Brain (organoid and tissue), 16 donors: ENCODE measurements at places on chromosomes 4 and X. TPM values are rescaled to one million over a fixed set of nuclear protein-coding genes. Genes with fewer than 3 reads are reported as not detected.

- no peak for DNase-seq
Measured at GRCh38 chrX:93177930-93178329, 495.4 kb downstream of the NAP1L3 start.

The ARMCX1 gene
- polyA plus RNA-seq: 31.2 TPM

GRCh38 chr4:8241895-8242696 lies 27.5 kb upstream of the HTRA3 start:
- DNase-seq: peak; percentile 85

The MAGEE2 gene
- polyA plus RNA-seq: 0.56 TPM

- peak; percentile 7 for DNase-seq
Measured at GRCh38 chrX:10041383-10041782, 74.2 kb downstream of the CLDN34 start.

- DNase-seq: no peak
Measured at GRCh38 chr4:74379912-74380311, 15.0 kb downstream of the EREG start.

GRCh38 chrX:108246304-108246954 lies 154.9 kb downstream of the ATG4A start:
- DNase-seq: no peak

DNA sequence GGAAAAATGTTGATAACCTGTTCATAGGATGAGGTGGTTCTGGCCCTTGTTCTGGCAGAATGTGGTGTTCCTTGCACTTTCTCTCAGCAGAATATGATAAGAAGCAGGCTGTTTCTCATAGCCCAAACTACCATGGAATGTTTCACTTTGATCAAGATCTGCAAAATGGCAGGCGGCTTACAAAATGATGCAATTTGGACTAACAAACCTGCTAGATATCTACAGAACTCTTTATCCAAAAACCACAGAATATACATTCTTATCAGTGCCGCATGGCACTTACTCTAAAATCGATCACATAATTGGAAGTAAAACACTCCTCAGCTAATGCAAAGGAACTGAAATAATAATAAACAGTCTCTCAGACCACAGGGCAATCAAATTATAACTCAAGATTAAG lies 55.9 kb upstream of the ABCB7 start:
- no peak for DNase-seq

The HSFX3 gene
- not detected for polyA plus RNA-seq

GRCh38 chr4:20618731-20619130 lies 81.5 kb upstream of the PACRGL start:
- DNase-seq: peak; percentile 16

The UGT2A1 gene
- not detected for polyA plus RNA-seq

DNA sequence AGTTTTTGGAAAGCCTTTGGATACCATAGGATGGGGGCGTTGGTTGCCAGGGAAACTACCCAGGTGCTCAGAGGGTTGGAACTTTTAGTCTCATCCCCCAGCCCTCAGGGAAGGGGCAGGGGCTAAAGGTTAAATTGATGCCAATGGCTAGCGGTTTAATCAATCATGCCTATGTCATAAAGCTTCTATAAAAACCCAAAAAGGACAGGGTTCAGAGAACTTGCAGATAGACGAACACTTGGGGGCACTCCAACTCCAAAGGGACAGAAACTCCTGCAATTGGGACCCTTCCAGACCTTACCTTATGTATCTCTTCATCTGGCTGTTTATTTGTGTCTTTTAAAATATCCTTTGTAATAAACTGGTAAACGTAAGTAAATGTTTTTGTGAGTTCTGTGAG lies 30.0 kb upstream of the GPR173 start:
- DNase-seq: no peak

DNA sequence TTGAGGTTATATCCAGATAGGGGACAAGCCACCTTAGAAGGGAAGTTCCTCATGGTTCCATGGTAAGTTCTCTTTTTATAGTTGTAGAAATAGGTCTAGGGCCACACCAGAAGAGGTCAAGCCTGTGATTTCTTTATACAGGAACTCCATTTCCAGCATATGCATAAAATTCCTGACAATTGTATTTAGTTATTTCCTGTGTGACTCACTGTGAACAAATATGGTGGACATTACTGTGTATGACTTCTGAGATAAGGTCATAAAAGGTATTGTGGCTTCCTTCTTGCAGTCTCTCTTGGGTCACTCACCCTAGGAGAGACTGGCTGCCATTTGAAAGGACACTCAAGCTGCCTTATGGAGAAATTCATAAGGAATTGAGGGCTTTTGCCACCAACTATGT lies 2.2 kb upstream of the C4orf36 start:
- DNase-seq: no peak

GRCh38 chrX:1152090-1152489 lies 60.4 kb downstream of the CRLF2 start:
- no peak for DNase-seq

GRCh38 chr4:133596459-133596858 lies 447.4 kb downstream of the PCDH10 start:
- DNase-seq: no peak

DNA sequence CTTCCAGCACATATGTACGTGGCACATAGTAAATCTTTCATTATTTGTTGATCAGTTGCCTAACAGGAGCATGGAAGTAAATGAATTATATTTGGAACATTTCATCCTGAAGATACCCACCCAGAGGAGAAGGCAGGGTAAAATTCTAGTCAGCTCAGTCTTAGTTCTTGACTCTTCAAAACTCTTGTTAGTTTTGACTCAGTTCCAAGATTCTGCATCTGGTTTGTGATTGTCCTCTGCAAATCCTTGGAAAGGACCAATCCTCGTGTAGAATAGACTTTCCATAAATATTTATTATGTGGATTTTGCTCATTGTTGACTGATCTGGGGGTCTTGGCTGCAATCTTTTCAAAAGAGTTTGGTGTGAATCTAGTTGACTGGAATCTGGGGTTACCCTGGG lies 257.5 kb upstream of the FAT1 start:
- no peak for DNase-seq

The ADGRL3 gene
- polyA plus RNA-seq: 10.6 TPM

- DNase-seq: no peak
Measured at GRCh38 chr4:109496875-109497274, 63.2 kb upstream of the MCUB start.

DNA sequence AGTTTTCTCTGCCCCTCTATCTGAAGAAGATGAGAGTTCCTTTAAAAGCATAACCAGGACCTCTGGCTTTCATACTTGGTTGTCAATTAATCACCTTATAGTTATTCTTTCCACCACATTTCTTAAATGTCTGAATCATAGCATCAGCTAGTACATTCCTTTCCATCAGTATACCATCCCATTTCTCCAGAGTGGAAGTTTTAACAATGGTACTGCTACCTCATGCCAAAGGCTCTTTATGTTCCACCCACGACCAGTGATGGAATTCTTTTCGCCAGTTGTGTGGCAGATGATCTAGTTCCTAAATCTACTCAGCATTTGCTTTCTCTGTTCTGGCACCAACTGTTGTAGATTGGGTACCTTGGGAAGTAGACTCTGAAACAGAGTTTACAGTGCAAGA lies 379.8 kb downstream of the ZNF674 start:
- no peak for DNase-seq
